RKO (cell line): ENCODE measurements at places on chromosomes 7 and 10.

GRCh38 chr7:40509287-40509996, 374.6 kb downstream of the SUGCT start:
- DNase-seq: no peak

DNA sequence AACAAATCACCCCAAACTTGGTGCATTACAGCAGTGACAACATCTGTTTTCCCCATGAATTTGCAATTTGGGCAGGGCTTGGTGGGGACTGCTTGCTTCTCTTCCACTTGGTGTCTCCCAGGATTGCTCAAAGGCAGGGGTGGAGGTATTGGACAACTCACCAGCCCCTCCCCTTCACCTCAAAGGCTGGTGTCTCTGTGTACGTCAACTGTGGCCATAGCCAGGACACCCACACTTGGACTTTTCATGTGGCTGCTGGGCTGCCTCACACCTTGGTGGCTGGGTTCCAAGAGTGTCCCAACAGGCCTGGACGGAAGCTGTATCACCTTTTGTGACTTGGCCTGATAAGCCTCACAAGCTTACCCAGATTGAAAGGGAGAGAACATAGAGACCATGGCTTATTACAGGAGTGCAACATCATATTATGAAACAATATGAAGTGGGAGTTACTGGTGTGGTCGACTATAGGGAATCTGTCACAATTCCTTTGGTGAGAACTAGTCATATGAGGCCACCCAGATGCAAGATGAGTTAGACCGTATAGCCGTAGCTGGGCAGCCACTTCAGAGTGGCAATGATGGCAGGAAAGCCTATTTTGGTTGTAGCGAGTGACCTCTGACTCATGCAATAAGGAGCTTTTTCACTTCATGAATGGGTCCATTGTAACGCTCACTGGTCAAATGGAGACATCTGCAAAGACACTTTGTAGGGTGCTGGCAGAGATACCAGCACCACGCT, 187.6 kb upstream of the ITGB1 start:
- no peak for DNase-seq

- no peak for DNase-seq
Observed at GRCh38 chr7:91634485-91635177, 245.9 kb downstream of the MTERF1 start.

- peak; percentile 32 for DNase-seq
Observed at GRCh38 chr7:103640031-103640779, 194.2 kb upstream of the SLC26A5 start.

GRCh38 chr10:120828763-120829319, 22.3 kb upstream of the WDR11 start:
- DNase-seq: no peak
